D341Med (cell line): ENCODE measurements at places on chromosomes 7 and 10.

DNA sequence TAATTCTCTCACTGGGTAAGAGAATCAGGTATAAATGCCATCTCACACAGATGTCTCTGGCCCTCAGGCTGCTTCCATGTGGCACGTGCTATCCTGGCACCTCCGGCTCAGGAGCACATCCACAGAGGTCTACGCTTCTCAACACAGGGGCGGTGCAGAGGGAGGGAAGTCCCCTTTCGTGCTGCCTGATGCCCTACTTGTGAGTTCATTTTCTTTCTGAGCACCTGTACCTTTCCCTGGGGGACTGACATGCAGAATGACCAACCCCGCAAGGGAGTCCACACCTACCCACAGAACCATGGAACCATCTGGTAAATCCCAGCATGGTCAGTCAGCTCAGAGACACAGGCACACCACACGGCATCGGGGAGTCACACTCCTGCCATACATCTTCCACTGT, 99.0 kb upstream of the SAMD8 start:
- no peak for DNase-seq

DNA sequence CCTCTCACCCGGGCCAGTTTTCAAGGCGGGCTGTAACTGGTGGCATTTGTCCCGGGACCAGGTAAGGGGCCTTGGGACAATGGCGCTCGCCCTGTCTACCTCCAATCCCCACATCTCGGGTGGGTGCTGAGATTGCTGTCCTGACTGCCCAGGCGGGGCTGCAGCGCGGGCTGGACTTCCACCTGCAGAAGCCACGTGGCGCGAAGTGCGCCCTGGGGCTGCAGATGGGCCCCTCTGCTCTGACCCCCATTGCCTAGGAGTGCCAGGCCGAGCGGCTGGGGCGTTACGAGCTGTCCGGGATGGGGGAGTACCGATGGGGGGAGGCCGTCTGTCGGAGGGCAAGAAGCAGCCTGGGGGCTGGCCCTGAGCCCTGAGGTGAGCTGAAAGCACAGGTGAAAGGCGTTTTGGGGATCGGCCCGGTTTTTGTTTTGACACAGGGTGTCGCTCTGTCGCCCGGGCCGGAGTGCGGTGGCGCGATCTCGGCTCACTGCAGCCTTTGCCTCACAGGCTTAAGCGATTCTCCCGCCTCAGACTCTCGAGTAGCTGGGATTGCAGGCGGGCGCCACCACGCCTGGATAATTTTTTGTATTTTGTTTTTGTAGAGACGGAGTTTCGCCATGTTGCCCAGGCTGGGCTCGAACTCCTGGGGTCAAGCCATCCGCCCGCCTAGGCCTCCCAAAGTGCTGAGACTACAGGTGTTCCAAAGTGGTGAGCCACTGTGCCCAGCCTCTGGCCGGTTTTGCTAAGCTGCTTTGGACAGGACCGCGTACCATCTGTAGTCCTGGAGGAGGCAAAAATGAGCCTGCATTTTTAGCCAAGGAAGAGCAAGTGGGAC, at the start of gene SFXN2:
Gene SFXN2, plus strand, starts transcription at position 16 of the 835 bp plus-strand sequence. CDS start 12,001 bp downstream, outside the sequence.
- DNase-seq = no peak

GRCh38 chr7:99380032-99380822, 5.7 kb downstream of the ARPC1B start:
- no peak for DNase-seq

DNA sequence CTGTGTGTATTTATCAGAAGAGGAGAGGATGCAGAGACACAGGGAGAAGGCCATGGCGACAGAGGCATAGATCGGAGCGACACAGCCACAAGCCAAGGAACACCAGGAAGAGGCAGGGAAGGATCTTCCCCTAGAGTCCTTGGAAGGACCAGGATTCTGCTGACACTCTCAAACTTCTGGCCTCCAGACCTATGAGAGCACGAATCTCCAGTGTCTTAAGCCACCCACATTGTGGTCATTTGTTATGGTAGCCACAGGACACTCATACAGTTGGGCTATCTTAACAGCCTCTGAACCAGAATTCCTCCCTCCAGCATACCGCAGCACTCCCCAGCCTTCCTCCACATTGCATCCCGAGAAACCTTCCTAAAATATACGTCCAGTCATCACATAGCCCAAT, 367.0 kb upstream of the MGMT start:
- no peak for DNase-seq

GRCh38 chr10:24561453-24561852, 162.2 kb downstream of the ARHGAP21 start:
- DNase-seq = no peak

- DNase-seq = no peak
Measured at GRCh38 chr10:130395248-130395936, 259.2 kb downstream of the GLRX3 start.

DNA sequence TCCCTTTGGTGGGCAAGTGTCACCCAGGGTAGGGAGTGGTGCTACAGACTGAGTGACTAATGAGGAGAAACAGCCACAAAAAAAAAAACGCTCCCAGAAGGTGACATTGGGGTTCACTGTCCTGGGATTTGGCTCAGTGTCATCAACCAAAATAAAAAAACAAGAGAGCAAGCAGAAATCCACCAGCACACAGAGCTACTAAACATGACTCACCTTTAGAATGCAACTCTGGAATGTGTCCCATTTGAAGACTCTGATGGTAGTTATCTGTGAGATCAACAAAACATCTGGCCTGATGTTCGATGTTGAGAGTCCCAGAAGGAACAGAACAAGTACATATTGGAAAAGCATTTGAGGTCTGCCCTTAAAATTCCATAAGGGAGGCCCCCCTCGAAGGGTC, 200.3 kb upstream of the LYZL2 start:
- DNase-seq = no peak

DNA sequence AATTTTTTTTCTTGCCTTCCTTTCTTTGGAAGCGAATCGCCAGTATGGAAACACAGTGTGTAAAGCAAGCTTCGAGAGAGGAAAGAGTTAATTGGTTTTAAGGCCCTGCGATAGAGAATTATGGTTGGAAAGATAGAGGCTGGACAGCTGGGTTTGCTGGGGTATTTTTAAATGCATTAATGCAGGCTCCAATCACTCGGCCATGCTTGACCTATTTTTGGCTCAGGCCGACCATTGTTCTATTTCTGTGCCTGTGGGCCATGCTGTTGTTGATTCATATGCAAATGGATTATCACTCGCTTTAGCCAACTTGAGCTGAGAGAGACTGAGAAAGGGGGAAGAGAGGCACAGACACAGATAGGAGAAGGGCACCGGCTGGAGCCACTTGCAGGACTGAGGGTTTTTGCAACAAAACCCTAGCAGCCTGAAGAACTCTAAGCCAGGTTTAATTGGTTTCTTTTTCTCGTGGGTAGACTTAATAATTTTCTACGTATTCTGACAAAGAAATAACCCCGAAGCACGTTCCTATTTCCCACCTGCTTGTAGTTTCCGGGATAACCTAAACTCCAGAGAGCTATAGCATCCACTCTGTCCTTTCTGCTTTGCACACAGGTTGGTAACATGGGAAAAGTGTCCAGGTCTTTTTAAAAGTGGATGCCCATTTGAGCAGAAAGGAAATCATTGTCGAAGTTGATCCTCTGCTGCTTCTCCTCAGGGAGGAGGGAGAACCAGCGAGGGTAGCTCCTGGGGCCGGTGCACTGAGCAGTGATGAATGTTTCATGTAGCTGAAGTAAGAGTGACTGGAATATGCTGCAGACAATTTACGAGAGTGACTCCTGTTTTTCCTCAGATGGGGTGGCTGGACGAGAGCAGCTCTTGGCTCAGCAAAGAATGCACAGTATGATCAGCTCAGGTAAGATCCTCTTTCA, at the start of gene HDAC9:
Gene HDAC9, plus strand, starts transcription at position 338 of the 929 bp plus-strand sequence. Its CDS starts 554 bp downstream, at position 892.
- no peak for DNase-seq

DNA sequence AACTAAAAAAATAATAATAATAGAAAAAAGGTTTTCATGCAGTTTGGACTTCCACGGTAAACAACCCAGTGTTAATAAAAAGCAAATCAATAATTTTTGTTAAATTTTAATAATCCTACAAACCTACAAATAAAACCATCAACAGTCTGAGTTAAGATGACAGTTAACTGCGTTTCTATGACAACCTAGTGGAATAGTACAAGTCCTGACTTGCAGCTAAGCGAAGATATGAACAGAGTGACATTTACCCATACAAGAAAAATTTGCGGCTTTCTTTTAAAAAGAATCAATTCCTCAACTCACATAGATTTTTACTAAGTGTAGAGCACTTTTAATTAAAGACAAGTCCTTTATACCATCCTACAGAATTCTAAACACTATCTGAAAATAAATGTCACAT, 35.6 kb downstream of the VPS41 start:
- DNase-seq = no peak

GRCh38 chr10:50586740-50587088, 37.0 kb downstream of the SGMS1 start:
- DNase-seq = no peak

- no peak for DNase-seq
Measured at GRCh38 chr10:78140066-78140630, 106.5 kb downstream of the RPS24 start.

- DNase-seq = no peak
Measured at GRCh38 chr10:106785528-106785927, 379.0 kb downstream of the SORCS1 start.

- DNase-seq = no peak
Measured at GRCh38 chr7:38731215-38731614, 100.0 kb upstream of the AMPH start.

- DNase-seq = no peak
Measured at GRCh38 chr7:46486256-46487206, 565.5 kb upstream of the IGFBP3 start.

DNA sequence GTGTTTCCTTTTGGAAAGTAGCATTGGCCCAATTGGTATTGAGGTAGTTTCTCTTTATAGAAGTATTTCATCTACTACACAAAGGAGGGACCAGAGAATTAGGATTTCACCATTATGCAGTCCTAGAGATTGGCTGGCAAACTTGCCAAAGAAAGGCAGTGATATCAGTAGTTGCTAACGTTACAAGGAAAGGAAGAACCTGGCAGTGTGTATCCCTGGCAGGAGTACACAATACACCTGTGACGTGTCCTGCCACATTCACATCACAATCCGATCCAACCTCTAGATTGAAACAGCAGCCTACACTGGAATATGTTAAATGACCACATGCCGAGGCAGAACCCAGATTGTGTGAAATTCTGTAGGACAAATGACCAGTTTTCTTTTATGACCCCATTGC, 81.7 kb downstream of the CACNB2 start:
- no peak for DNase-seq

DNA sequence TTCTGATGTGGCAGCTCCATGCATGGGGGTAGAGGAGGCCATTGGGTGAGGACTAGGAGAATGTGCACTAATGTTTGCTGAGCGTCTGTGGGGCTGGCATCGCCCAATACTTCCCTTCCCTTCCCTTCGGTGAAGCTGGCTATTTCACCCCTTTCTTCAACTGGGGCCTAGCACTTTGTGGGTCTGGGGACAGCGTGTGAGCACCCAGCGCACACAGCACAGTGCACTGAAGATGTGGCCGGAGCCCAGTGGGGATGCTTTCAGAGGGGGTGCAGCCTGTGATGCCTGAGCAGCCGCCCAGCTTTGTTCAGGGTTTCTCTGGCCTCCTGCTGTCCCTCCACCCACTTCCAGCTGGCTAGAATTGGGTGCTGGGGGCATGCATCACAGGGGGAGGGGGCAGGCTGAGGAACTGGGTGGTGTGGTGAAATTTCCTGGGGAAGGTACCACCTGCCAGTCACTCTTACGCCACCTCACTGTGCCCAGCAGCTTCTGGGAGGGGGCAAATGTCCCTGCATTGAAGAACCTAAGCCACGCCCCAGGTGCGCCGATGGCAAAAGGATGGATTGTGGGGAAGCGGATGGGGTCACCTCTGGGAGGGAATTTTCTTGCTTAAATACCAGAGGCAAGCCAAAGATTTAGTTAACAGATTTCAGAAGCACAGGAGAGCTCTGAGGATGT, 45.5 kb downstream of the CLEC2L start:
- peak; percentile 9 for DNase-seq

GRCh38 chr7:138338361-138338760, 121.7 kb upstream of the TRIM24 start:
- DNase-seq = no peak

- no peak for DNase-seq
Measured at GRCh38 chr7:111784296-111784695, 222.0 kb upstream of the IMMP2L start.

DNA sequence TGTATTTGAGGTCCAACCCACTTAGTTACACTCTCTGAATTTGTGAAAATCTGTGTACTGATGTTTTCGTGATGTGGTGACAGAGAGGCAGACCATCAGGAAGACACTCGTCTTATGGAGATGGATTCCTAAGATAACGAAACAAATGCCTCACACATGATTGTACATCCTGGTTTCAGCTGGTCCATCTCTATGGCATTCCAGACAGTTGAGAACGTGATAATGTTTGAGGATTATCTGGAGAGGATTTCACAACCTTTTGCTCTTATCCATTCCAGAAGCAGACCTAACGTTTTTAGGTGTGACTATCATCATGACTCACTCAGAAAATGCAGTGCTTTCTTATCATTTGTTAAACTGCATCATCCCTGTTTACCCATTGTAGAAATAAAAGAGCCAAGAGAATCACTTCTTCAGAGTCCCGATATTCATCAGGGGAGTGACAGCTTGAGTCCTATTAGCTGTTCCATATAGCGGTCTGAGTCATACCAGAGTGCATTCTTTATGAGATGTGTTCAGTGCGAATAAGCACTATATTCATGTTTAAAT, 74.5 kb downstream of the BMPER start:
- no peak for DNase-seq

DNA sequence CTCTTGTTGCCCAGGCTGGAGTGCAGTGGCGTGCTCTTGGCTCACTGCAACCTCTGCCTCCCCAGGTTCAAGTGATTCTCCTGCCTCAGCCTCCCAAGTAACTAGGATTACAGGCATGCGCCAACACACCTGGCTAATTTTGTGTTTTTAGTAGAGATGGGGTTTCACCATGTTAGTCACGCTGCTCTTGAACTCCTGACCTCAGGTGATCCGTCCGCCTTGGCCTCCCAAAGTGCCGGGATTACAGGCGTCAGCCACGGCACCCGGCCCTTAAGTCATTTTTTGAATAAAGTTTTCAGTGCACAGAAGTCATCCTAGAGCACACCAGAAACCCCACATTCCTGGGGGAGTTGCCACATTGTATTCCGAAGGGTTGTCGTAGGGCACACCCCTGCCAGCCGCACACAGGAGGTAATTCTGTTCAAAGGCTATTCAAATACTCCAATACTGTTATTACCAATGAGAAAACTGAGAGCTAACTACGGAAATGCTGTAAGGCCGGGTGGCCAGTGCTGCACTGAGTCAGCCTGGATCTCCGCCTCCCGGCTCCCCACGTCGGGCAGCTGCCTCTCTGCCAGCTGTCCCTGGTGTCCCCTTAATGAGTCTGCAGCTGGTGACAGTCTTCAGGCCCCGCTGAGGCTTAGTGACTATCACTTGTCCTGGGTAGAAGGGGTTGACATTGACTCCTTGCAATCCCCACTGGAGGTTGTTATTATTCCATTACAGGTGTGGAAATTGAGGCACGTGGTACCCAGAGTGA, 8.6 kb upstream of the RFC2 start:
- DNase-seq = no peak
